ENCODE measurements at places on chromosomes 2 and 18.

GRCh38 chr2:187966924-187967323 lies 324.8 kb upstream of the GULP1 start:
- DNase-seq: no peak

GRCh38 chr2:150572194-150572766 lies 84.8 kb upstream of the RND3 start:
- no peak for DNase-seq

- no peak for DNase-seq
These were observed 62.3 kb downstream of the ADCYAP1 start for GRCh38 chr18:966759-967576.

DNA sequence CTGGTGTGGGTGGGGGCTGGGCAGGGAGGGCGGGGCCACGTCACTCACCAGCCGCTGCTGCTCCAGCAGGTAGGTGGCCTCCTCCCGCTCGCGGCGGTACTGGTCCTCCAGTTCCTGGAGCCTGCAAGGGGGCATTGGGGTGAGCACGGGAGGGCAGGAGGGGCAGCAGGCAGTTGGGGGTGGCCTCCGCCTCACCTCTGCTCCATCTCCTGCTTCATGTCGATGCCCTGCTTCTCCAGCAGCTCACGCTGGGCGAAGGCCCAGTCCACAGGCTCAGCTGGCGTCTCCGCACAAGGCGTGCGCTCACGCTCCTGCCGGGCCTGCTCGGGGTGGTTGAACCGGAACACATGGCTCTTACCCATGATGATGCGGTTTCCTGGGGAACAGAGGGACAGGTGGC lies 57.0 kb downstream of the KIF1A start:
- DNase-seq: no peak

GRCh38 chr2:199956062-199956380 lies 639 bp downstream of the MAIP1 start:
- DNase-seq: no peak

GRCh38 chr2:10552220-10552870 lies 104.2 kb upstream of the ODC1 start:
- no peak for DNase-seq

DNA sequence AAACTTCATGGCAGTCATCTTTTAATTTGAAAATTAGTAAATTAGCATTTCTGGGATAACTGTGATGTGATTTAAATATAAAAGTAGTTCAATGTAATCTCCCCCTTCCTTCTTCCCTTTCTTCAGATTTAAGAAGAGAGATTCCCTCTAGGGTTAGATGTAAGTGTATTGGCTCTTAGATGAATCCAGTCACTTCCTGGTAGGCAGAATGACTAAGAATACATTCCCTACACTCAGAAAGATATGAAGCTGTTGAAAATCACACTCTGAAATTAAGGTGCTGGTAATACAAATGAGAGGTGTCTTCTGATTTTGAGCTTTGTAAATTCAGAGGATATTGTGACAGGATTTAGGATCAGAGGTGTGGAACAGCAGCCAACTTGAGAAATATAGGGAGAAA lies 71.6 kb downstream of the TDRD15 start:
- DNase-seq: no peak

GRCh38 chr2:201150454-201151020 lies 32.4 kb upstream of the CASP10 start:
- no peak for DNase-seq

DNA sequence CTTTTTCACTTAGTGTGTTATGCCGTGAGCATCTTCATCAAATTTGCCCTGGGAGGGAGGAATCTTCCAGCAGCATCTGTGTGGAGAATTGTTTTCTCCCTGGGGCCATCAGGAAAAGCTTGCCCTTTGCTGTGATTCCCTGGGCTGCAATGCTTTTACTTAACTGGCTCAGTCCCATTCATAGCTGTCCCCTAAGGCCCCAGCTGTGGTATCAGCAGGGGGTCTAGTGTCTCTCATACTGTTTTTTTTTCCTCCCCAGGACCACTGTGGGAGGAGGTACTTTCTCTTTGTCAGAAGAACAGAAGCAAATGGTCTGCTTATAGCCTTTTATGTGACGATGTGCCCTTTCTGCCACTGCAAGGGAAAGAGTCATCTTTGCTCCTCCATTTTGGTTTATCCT lies 176.8 kb upstream of the CELF4 start:
- peak; percentile 8 for DNase-seq

DNA sequence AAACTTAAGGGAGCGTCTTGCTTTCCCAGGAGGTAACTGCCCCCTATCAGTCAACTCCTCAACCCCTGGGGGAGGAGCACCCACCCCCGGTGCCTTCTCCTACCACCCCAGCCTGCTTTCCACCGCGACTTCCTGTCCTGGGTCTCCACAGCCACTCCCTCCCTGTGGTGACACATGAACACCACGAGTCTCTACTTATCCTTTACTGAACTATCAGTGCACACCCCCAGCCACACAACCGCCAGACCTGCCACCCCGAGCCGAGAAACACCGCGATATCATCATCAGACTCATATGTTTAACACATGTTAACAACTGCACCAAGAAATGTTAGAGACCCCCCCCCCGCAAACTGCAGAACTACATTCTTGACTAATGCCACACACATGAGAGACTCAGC lies 43.3 kb downstream of the LONRF2 start:
- DNase-seq: no peak
